CD4-positive, alpha-beta T cell treated with Interleukin-2 at 100 ng/mL for 4 hours (primary cell): ENCODE measurements at places on chromosomes 3 and 15.

- DNase-seq: no peak
Observed at GRCh38 chr3:141184430-141184829, 47.2 kb upstream of the PXYLP1 start.

DNA sequence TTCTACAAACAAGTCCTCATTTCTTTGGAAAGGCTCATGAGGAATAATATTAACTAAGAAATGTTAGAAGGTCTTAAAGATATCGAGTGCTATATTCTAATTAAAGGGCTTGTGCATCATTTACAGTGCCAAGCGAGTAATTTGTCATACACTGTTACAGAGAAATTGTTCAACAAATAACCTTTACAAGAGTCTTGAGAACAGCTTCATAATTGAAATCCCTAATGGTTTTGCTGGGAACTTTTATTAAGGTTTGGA, 209.5 kb downstream of the MECOM start:
- no peak for DNase-seq

- DNase-seq: no peak
Observed at GRCh38 chr3:31908391-31909097, 72.5 kb downstream of the OSBPL10 start.

DNA sequence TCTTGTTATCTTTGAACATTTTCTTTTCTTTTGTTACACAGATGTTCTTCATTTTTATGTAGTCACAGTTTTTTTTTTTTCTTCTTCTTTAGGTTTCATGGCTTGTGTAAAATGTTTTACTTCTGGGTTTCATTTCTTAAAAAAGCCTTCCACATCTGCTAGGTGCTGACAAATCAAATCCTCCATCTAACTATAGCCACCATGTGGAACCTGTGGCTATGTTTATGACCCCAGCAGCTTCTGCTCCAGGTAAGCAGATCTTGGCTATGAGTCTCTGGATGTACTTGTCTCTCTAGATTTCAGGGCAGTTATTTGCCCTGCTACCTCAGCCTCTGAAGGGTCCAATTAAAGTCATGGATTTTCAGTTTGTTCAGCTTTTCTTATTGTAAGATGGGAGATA, 44.5 kb downstream of the OXSM start:
- DNase-seq: no peak

DNA sequence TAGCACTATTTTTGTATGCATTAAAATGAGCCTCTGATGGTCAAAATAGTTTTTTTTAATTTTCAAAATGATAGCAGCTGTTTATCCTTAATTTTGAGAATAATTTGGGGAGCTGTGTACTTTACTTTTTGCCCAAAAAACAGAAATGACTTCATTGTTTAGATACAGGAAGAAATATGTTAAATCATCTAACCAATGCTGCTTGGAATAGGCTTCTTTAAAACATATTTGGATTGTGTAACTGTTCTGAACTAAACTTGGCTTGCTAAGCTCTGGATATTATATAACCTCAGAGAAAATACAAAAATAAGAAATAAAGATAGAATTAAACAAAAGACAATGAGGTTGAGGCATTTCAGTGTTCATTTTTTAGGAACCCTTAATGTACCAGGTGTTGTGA, 119.3 kb downstream of the SERPINI1 start:
- no peak for DNase-seq
